ENCODE measurements at places on chromosomes 12 and 14. TPM values are rescaled to one million over a fixed set of nuclear protein-coding genes. Genes with fewer than 3 reads are reported as not detected.

DNA sequence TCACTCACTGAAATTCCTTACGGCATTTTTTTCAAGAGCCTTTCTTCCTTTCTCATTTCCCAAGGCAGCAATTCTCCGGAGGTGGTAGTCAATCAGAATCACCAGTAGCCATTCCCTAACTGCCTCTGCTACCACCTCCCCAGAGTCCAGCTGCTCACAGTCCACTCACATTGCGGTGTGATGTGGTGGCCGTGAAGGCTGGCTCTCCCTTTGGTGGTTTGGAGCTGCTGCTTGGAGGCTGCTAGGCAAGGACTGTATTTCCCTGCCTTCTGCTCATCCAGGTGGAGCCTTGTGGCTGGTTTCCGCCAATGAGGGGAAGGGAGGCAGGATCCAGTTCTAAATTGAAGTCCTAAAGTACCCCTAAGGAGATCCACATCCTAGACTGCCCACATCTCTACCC, 222.0 kb downstream of the ANO2 start:
- no peak for DNase-seq

- no peak for DNase-seq
Measured at GRCh38 chr14:25038044-25038668, 11.8 kb downstream of the STXBP6 start.

DNA sequence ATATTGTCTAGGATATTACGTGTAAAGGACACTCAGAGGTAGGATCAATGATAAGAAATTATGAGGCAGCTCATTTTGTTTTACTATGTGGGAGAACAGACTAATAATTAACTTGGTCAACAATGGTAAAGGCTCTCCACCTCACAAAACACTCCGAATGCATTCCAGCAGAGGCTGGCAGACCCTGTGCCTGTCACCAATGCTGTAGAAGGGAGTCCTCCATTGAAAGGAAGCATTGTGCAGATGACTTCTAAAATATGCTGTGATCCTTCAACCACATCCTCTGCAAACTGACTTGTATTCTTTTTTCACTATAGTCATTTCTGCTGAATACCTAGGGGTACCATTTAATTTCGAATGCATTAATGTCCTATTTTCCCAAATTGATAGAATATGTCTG, 119.6 kb upstream of the EEA1 start:
- no peak for DNase-seq

- DNase-seq = no peak
Measured at GRCh38 chr14:102565331-102565887, 27.0 kb upstream of the RCOR1 start.

GRCh38 chr12:133256321-133256720, 20.6 kb upstream of the ANHX start:
- DNase-seq = no peak

- no peak for DNase-seq
Measured at GRCh38 chr12:95269892-95270291, 52.3 kb downstream of the VEZT start.

GRCh38 chr12:124814741-124815613, 48.7 kb downstream of the SCARB1 start:
- DNase-seq = no peak

GRCh38 chr12:22254478-22254877, 80.0 kb downstream of the ST8SIA1 start:
- DNase-seq = no peak

- no peak for DNase-seq
Measured at GRCh38 chr12:9961106-9961505, 10.1 kb upstream of the CLEC12A start.

- DNase-seq = no peak
Measured at GRCh38 chr12:66359300-66359699, 57.0 kb downstream of the HELB start.

DNA sequence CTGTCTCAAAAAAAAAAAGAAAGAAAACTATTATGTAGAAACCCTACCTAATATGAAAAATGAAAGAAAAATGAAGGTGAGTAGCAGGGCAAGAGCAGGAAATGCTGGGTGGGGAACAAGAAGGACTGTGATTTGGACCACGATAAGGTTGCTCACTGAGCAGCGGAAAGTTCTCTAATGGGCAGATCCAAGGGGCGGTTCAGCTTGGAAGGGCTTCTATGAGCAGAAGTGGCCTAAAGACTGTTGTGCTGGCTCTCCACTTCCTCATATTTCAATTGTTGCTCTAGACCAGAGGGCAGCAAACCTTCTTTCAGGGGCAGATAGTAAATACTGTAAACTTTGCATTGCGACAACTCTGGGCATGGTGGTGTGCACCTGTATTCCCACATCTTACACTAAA, 16.3 kb upstream of the NFYB start:
- no peak for DNase-seq

DNA sequence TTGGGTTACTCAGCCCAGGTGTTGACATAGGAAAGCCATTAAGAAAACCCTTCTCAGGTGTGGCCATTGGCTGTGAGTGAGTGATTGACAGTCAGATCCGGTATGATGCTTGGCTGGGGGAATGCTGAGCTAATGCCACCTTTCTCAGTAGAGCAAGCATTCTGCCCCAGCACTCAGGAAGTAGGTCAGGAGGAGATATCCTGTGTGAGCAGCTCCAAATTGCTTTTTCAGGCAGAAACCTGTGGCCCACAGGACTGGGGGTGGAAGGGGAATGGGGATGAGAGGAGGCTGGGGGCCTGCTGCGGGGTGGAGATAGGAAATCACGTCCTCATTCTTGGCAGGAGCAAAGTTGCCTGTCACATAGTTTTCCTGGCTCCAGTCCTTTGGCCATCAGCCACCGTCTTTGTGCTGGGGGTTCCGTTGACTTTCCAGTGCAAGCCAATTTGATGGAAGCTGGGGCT, 55.7 kb downstream of the NINJ2 start:
- no peak for DNase-seq

GRCh38 chr12:116709768-116710167, 28.1 kb downstream of the SPRING1 start:
- no peak for DNase-seq

DNA sequence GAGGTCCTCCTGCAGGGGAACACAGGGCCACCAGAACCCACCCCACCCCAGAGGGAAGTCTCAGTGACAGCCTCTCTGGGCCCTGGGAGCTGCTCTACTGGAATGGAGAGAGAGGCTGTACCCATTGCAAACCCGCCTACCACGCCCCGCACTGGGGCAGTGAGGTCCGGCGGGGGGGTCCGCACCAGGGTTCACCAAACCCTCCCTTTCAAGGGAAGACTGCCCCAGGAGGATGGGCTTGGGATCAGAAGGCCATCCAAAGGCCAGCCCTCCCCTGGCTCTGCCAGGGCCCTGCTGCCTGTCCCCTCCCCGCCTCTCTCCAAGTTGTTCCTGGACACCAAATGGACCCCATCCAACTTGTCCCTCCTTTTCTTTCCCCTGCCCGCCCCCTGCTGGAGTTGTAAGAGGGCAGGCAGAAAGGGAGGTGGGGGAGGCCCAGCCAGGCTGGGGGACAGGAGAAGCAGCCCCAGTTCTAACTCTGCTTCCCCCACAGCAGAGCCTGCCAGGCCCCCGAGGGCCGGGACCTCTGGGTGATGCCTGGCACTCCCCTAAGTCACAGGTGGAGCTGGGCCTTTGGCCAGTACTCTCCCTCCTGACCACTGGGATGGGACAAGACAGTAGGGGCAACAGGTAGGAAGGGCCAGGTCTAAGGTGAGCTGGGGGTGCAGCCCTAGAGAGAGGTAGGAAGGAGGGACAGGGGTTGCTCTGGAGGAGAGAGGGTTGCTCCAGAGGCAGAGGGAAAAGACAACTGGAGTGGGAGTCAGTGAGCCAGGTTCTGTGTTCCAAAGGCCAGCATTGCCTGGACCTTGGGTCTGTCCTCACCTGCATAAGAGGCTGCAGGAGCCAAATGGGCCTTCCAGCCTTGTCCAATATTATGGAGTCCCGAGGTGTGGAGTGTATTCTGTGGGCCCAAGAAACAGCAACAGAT, 3.2 kb upstream of the DIO3 start:
- DNase-seq = no peak

GRCh38 chr14:52072266-52072780, 3.5 kb upstream of the NID2 start:
- DNase-seq = no peak

- DNase-seq = no peak
Measured at GRCh38 chr14:92783813-92784431, 10.2 kb upstream of the GOLGA5 start.

- no peak for DNase-seq
Measured at GRCh38 chr14:93481758-93482157, 51.0 kb downstream of the UNC79 start.

DNA sequence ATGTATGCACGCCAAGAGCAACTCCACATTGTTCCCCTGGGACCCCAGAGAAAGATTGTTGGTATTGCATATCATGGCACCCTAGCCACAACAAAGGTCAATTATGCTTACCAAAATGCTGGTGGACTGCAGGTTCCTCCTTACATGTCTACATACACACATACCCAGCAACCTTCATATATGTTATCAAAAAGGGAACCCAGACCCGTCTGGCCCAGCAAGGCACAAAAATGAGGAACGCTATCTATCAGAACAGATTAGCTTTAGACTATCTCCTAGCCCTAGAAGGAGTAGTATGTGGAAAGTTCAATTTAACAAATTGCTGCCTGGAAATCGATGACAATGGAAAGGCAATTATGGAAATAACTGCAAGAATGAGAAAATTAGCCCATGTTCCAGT, 61.5 kb downstream of the DHRS2 start:
- no peak for DNase-seq

DNA sequence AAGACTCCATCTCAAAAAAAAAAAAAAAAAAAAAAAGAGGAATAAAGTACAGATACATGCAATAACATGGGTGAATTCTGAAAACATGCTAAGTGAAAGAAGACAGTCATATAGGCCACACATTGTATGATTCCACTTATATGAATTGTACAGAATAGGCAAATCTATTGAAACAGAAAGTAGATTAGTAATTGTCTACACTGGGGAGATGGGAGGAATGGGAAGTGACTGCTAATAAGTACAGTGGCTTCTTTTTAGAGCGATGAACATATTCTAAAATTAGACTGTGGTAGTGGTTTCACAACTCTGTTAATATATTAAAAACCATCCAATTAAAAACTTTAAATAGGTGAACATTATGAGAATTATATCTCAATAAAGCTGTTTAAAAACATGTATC, 74.4 kb downstream of the ANKS1B start:
- DNase-seq = no peak

DNA sequence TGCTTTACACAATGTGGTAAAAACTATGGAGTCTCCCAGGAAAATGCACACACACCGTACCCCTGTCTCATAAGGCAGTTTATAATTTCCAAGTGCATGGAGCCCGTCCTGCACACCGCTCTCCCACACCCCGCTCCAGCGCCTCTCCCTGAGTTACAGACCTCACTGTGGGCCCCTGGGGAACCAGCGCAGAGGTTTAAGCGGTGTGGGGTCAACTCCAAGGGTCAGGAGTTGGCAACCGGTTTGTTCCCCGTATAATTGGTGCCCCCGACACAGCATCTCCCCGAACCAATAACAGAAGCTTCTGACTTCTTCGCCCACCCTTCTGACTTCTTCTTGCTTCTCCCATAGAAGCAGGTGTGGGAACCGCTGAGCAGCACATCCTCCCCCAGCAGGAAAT, 58.4 kb upstream of the DDX11 start:
- no peak for DNase-seq

GRCh38 chr12:52213564-52214420, 19.3 kb upstream of the KRT7 start:
- peak; percentile 74 for DNase-seq

- DNase-seq = no peak
Measured at GRCh38 chr12:78802593-78802992, 62.0 kb upstream of the SYT1 start.

DNA sequence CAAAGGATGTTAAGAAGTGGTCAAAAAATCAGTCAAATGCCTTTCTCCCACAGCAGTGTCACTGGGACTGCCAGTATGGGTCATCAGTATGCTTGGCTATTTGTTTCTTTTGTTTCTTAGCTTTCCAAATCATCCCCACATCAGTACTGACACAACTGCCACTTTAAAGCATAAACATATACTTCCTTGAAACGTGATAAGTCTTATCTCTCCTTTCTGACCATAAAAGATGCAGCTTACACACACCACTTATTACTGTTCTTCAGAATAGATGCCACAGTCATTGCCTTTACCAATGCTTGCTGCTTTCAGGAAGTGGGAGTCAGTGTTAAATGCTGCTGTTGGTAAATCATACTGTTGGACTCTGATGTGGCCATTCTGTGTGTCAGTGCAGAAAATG, 18.6 kb upstream of the GARIN2 start:
- no peak for DNase-seq

- no peak for DNase-seq
Measured at GRCh38 chr12:109625131-109625559, 51.6 kb downstream of the MVK start.

ACRBP gene
- total RNA-seq = 3.2 TPM

CCDC63 gene
- total RNA-seq = not detected

CFAP251 gene
- 2.2 TPM for total RNA-seq

RCOR1 gene
- 8.9 TPM for total RNA-seq

LYZ gene
- 6.6 TPM for total RNA-seq

TAS2R8 gene
- not detected for total RNA-seq

ELK3 gene
- 6.6 TPM for total RNA-seq

RIPK3 gene
- 0.68 TPM for total RNA-seq

DENND5B gene
- 18.6 TPM for total RNA-seq
